ENCODE measurements at places on chromosomes 7 and 10.

GRCh38 chr7:138460176-138460648 lies at the start of gene TRIM24:
TSS of gene TRIM24 (plus strand) at chr7:138460259. CDS start at chr7:138460549, 290 bp downstream.
- DNase-seq, result peak; percentile 95

GRCh38 chr7:33233659-33234058 lies 104.3 kb downstream of the BBS9 start:
- DNase-seq, result no peak

DNA sequence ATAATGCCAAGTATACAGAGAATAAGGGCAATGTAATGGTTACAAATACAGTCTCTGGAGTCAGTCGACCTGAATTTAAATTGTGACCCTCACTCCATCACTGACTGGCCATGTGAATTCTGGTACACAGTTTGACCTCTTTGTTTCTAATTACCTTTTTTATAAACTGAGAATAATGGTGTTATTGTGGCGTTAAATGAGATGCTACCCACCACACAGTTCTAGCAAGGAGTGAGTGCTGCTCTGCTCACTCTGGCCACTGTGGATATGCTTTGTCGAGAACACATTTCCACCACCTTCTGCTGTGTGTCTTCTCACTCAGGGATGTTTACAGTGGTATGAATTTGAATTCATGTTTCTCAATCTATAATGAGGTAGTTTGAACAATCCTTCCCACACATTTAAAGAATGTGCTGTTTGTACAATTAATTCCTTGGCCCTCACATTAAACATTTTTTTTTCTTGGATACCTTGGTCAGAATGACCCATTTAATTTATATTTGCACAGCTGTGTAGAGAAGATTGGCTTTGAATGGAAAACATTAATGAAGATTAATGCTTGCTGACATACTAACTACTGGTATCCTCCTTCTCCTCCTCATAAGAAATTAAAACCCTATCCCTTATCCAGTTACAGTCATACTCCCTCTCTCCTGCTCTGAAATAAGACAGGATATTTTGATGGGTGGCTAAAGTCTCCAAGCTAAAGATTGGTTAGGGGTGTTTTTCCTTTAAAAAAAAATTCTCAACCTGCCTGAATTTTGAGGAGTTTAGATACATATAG lies 42.4 kb downstream of the PLCE1 start:
- no peak for DNase-seq

- DNase-seq, result peak; percentile 6
Observed at GRCh38 chr7:96016056-96016586, 243.8 kb downstream of the DYNC1I1 start.

DNA sequence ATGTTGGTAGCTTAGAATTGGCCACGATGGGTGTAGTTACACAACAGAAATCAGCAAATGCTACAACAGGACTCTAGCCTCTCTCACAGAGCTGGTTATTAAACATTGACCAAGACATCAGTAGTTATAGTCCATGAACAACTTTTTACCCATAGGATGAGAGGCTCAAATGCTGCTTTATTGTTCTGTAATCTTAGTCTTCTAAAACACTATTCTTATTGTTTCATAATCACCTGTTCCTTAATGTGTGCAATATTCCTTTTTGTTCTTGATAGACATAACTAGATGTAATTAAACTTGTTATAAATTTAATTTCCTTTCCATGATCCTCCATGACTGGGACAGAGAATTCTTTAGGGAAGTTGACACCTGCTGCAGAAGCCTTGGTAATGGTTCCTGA lies 356.9 kb downstream of the EXOC4 start:
- no peak for DNase-seq

Measured in fibroblast of the aortic adventitia (primary cell).